ENCODE measurements at places on chromosomes 1 and 21.

DNA sequence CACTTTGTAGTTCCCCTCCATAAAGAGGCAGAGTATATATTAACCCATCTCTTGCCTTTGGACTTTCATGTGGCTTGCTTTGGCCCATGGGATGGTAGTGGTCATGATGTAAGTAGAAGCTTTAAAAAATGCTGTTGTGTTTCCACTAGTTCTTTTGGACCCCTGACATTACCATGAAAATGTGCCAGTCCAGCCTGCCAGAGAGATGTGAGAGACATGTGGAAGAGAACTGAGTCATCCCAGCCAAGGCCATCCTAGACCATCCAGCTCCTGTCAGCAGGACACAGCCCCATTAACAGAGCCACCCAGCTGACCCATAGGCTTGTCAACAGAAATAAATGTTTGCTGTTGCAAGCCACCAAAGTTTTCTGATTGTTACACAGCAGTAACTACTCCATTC lies 3.9 kb upstream of the CD101 start:
- DNase-seq = no peak

- DNase-seq = no peak
Measured at GRCh38 chr1:170592591-170593111, 60.7 kb downstream of the GORAB start.

GRCh38 chr21:38691631-38692030 lies 114.1 kb upstream of the ETS2 start:
- no peak for DNase-seq

GRCh38 chr1:160837558-160838205 lies 25.0 kb downstream of the CD244 start:
- DNase-seq = no peak

GRCh38 chr1:201460814-201461644 lies 8.0 kb downstream of the PHLDA3 start:
- no peak for DNase-seq

- DNase-seq = peak; percentile 45
Measured at GRCh38 chr21:45256912-45257672, 30.6 kb downstream of the POFUT2 start.

- no peak for DNase-seq
Measured at GRCh38 chr1:230152999-230153398, 86.0 kb downstream of the GALNT2 start.

- DNase-seq = no peak
Measured at GRCh38 chr1:8902765-8903164, 24.3 kb upstream of the ENO1 start.

GRCh38 chr1:239939602-239940001 lies 152.1 kb upstream of the FMN2 start:
- DNase-seq = no peak

GRCh38 chr1:232635778-232636356 lies 5.9 kb upstream of the SIPA1L2 start:
- no peak for DNase-seq

- peak; percentile 33 for DNase-seq
Measured at GRCh38 chr1:232538224-232538942, 91.5 kb downstream of the SIPA1L2 start.

- peak; percentile 58 for DNase-seq
Measured at GRCh38 chr21:42461881-42462877, 33.8 kb downstream of the RSPH1 start.

GRCh38 chr1:236657398-236657797 lies 28.9 kb upstream of the ACTN2 start:
- no peak for DNase-seq
